ENCODE measurements at places on chromosomes 1 and 21.

DNA sequence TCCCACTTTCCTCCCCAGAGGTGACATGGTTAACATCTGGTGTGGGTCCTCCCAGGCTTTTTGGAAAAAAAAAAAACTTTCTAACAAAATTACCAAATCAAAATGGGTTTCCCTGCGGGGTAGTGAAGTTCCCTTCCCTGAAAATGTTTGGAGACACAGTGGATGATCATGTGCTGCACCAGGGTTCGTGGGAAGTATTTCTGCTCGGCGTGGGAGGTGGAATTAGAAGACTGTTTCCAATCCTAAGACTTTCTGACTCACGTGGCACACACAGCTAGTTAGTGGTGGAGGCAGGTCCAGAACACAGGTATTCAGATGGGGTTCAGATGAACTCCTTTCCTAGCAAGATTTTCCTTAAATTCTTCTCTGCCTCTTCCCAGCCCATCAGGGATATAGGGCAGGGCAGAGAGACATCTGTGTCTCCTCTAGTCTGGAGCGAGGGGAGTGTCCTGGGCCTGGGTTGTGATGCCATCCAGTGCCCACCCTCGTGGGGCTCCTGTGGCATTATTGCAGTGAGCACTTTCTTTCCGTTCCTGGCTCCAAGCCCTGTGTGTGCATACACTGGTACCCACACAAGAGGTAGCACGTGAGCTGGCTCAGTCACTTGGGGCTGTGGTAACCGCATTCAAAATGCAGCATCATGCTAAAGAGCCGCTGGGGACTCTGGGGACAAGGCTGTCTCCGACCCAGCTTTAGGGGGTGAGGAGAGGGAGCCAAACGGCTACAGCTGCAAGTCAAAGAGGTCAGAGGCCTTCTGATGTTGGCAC lies 27.5 kb downstream of the KCNC4 start:
- DNase-seq: no peak

DNA sequence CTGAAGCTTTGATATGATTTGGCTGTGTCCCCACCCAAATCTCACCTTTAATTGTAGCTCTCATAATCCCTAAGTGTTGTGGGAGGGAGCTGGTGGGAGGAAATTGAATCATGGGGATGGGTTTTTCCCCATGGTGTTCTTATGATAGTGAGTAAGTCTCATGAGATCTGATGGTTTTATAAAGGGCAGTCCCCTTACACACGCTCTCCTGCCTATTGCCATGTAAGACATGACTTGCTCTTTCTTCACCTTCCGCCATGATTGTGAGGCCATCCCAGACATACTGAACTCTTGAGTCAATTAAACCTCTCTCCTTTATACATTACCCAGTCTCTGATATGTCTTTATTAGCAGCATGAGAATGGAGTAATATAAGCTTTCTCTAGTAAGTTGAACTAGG lies 261.9 kb downstream of the HLX start:
- no peak for DNase-seq

DNA sequence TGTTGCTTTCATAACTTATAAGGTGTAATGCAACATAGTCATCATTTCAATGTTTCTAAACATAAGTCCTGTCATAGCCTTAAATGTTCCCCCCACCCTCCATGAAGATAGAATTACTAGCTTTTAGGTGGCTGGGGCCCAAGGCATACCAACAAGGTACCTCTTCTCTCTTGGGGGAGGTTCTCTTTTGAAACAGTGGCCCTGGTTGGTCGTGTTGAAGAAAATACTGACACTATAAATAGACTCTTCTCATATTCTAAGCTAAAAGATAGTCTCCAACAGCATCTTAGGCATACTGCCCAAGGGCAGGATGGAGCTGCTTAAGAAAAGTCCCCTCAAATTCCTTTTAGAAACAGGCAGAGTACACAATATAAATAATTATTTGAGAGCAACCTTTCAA lies 255.0 kb downstream of the FAF1 start:
- no peak for DNase-seq

DNA sequence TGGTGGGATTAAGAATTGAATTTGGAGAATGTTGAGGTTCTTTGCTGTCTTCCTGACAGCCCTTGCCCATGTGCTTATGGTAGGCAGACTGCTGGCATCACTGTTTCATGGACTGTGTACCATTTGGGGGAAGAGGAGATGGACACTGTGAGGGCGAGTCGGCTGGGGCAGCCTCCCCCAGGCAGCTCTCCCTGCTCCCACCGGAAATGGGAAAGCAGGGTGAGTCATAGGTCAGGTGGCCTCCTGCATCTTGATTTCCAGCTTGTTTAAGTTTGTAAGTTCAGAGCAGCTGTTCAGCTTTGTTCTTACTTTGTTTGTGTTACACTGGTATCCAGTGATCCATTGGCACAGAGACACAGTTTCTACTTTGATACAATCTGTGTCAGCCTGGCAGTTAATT lies 87.2 kb upstream of the CNIH3 start:
- DNase-seq: no peak

GRCh38 chr21:39082656-39083376 lies 100.4 kb downstream of the PSMG1 start:
- no peak for DNase-seq

DNA sequence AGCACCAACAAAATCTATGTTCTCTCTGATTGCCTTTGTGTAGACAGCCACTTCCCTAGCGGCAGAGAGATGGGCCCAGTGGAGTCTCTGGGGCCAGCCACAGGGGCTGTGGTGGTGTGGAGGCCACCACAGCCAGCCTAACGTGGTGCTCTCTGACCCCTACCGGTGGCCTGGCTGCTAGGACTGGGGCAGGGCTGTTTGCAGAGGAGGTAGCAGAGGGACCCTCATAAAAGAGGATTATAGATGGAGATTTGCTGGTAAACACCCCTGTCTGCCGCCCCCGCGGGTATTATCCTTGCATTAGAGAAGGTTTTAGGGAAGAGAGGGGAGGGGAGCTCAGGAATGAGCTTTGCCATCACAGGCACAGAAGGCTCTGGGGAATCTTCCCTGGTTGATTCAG lies 310.3 kb upstream of the VAMP3 start:
- DNase-seq: no peak
